Progenitor cell of endocrine pancreas (in vitro differentiated cells): ENCODE measurements at places on chromosomes 5 and 9.

- no peak for DNase-seq
Observed at GRCh38 chr9:81125446-81126092, 563.8 kb downstream of the TLE1 start.

DNA sequence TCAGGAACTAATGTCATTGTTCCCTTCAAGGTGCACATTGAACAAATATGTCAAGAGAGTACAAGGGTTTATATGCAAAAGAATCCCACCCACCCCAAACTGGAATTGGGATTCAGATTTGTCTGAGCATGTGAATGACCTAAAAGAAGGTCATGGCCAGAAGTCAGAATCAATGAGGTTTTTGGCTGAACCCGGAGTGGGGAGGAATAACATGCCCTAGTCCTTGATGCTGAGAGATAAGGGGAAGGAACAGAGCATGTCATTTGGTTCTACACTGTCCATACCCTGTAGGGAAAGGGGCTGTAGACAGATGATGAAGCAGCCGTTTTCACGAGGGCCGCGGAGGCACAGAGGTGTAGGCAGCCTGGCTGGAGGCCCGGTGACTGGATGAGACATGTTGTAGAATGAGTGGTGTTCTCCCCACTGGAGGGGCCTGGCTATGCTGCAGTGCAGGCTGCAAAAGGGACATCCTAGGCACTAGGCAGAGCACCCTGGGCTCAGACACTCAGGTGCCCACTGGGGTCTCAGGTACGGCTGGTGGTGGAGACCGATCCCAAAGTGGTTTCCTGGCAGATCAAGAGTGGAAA, 65.9 kb downstream of the ZFAND5 start:
- DNase-seq: no peak

DNA sequence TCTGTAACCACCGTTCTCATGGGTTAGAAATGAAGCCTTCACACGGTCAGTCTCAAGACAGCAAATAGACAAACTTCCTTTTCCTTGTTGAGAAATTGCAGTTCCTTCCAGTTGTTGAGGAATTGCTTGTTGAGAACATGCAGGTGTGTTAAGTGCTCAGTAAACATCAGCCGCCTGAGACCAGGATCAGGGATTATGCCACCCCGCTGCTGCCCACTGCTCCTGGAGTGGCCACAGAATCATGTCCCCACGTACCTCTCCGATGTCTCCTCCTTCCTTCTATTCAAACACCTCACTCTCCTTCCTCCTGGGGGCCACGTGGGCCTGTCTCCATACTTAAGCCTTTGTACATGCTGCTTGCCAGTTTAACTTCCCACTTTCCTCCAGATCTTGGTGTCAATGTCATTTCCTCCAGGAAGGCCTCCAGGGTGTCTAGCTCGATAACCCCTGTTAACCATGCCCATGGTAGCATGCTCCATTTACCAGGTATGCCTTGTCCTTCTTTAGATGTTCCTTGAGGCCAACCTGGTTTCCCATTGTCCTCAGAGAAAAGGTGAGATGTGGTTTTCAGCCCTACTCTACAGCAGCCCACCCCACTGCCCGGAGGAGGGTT, 33.8 kb upstream of the RPL26L1 start:
- no peak for DNase-seq

- no peak for DNase-seq
Observed at GRCh38 chr9:85404911-85405565, 336.7 kb downstream of the AGTPBP1 start.

DNA sequence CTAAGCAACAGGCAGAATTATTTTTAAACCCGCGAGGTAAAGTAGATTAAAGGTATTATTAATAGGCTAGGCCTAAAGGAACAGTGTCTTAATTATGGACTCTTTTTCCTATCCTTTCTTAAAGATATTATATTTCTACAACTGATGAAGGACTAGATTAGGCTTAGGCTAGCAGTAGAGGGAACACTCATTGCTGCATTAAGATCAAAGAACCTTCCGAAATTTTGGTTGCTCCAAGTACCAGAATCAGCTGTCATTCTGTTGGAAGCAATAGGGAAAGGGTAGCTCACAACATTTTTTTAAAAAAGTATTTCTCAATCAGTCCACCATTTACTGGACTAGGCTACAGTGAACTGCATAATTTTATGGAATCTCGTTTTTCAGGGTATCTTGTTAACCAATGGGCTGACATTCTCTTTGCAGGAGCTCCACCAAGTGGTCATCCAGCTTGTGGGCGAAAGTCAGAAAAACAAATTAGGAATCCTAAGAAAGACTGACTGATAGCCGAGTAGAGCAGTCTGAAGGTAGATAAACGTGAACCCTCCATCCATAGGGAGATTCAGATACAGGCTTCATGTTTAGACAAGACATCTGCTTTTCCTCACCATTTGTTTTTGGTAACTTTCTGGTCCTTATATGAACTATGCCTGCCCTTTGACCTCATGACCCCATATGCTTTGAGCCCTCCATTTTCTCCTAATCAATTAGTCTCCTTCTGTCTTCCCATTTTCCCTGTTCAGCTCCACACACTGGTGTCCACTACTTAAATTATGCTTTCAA, 103.6 kb upstream of the CHD1 start:
- DNase-seq: no peak

- no peak for DNase-seq
Observed at GRCh38 chr5:179969110-179969509, 61.4 kb upstream of the TBC1D9B start.
